NCI-H526 treated with DMSO at 0.1 percent for 48 hours (cell line): ENCODE measurements at places on chromosomes 7 and 10.

- DNase-seq, result no peak
Observed at GRCh38 chr7:49778731-49779270, 5.4 kb downstream of the VWC2 start.

DNA sequence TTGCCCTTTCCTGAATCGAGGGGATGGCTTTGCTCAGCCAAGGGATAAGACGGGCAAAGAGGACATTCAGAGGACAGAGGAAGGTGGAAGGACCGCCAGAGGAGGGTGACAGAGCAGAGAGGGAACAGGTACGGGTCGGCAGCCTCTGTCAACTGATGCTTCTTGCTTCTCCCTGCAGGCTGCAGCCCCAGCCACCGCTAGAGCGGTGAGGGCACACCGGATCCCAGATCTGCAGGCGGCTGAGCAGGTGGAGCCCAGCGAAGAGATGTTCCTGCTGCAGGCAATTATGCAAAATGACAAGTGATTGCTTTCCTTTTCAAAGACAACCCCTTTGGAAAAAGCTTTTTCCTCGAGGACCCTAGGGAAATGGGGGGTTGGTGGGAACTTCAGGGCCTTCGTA lies 181.9 kb upstream of the ANKRD30A start:
- no peak for DNase-seq

GRCh38 chr7:137772316-137772715 lies 74.5 kb downstream of the DGKI start:
- DNase-seq, result no peak

- no peak for DNase-seq
Observed at GRCh38 chr10:69057261-69057950, 30.5 kb upstream of the SRGN start.
